Posterior cingulate gyrus (tissue), 11 donors: ENCODE measurements at places on chromosomes 11 and 22.

DNA sequence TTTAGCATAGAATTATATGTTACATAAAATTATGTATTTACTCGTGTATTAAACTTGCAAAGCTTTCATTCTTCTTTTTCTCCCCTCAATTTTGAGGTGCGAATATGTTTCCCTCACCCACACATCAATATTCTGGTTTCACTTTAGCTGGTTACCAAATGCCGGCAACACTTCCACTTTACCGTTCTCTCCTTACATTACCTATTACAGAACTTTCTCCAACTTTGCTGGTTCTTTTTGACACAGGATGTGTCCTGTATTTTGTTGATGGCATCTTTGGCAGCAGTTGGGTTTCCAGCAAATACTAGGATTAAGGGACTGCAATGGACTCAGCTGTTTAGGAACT lies 84.9 kb downstream of the PRR5L start:
- no peak for DNase-seq

GRCh38 chr22:46572911-46573780 lies 35.7 kb upstream of the CELSR1 start:
- no peak for DNase-seq

GRCh38 chr11:46075928-46076327 lies 45.3 kb downstream of the PHF21A start:
- DNase-seq, result no peak

- DNase-seq, result no peak
These were observed 579.7 kb upstream of the CCDC90B start for GRCh38 chr11:83865636-83866461.

- no peak for DNase-seq
These were observed 78.9 kb upstream of the CRYBB3 start for GRCh38 chr22:25120761-25121212.
